ENCODE measurements at places on chromosomes 16 and 17.

- peaks cover 1% of the 10 kb centered on the region for H3K36me3 ChIP-seq
- H3K27ac ChIP-seq: no peak overlapping the region
Measured at GRCh38 chr16:31577411-31577810, 49.7 kb downstream of the AHSP start.

- peaks cover 56% of the 10 kb centered on the region for H3K27me3 ChIP-seq
- peak; percentile 51 for DNase-seq
- peaks cover 9% of the 10 kb centered on the region for H3K4me1 ChIP-seq
- H3K4me3 ChIP-seq: no peak overlapping the region
- H3K36me3 ChIP-seq: no peaks in the 10 kb centered on the region
Measured at GRCh38 chr17:6677158-6677831, 25.7 kb downstream of the C17orf100 start.

DNA sequence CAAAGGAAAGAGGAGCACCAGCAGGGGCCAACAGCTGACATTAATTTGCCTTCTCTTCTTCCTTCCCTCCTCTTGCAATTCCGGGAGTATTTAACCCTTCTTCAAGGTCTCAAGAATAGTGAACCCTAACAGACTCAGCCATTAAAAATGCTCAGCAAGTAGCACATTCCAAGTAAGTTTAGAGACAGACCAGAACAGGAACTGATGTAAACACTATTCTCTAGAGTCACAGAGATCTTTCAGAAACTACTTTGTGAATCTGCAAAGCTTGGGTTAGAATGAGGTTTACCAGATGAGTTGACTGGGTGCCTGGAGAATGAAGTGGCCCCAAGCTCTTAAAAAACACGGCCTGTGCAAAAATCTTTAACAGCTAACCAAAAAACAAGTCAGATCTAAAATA lies 50.9 kb downstream of the TEX2 start:
- peak overlapping the region; percentile 3 for H3K27ac ChIP-seq
- peaks cover 5% of the 10 kb centered on the region for H3K4me1 ChIP-seq

DNA sequence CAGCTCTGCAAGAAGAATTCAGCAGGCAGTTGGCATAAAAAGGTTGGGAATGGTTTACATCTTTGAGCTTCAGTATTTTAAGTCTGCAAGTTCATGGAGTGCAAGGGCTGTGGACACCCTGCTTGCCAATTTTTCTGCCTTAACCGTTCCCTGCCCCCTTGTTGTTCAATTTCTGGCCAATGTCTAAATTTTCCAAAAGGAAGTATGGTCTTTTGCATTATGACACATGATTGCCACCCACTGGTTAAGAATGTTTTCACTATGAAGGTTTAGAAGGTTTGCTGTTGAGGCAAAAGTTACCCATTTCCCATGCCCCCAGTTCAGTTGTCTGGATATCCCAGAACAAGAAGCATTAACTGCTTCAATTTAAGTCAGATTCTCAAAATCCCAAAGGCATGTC lies 441.9 kb downstream of the CDH13 start:
- no peaks in the 10 kb centered on the region for H3K4me1 ChIP-seq
- H3K27me3 ChIP-seq: no peaks in the 10 kb centered on the region
- no peak overlapping the region for H3K4me3 ChIP-seq
- no peak for DNase-seq

DNA sequence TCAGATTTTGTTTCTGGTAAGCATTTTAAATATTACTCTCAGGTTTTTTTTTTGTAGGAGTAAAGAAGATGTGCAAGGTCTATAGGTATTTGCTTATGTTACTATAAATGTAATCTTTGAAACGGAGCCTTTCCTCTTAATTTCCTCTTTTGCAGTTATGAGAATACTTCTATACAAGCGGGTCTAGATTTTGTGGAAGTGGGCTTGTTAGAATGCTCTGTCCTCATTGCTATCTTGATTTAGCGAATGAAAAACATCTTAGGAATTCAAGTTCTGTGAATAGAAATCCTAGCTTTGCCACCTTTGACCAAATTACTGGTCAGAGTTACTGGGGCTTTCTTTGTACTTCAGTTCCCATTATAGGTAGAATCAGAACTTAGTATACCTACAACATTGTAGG lies 80.3 kb downstream of the EFCAB13 start:
- H3K36me3 ChIP-seq: no peaks in the 10 kb centered on the region
- H3K27me3 ChIP-seq: no peaks in the 10 kb centered on the region
- no peaks in the 10 kb centered on the region for H3K4me1 ChIP-seq
- no peak overlapping the region for H3K4me3 ChIP-seq
- no peak overlapping the region for H3K27ac ChIP-seq

DNA sequence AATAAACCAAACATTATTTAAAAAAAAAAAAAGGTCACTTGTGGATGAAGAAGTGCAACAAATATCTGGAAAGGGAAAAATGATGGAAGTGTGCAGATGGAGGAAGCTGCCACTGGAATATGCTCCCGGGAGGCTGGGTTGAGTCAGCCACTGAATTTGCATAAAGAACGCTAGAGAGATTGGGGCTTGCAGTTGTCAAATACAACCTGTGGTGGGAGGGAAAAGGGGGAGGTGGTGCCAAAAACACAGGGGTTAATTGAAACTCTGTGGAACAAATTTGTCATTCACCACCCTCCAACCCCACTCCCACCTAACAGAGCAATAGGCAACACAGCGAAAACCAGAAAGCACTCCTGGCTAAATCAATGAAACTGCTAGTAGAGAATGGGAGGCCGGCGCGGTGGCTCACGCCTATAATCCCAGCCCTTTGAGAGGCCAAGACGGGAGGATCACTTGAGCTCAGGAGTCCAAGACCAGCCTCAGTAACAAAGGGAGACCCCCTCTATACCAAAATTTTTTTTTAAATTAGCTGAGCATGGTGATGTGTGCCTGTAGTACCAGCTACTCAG lies 37.6 kb upstream of the RPL38 start:
- DNase-seq: no peak
- no peaks in the 10 kb centered on the region for H3K4me1 ChIP-seq

- H3K4me3 ChIP-seq: no peak overlapping the region
- DNase-seq: no peak
- H3K27me3 ChIP-seq: peaks cover 30% of the 10 kb centered on the region
- H3K27ac ChIP-seq: no peak overlapping the region
Measured at GRCh38 chr16:84166796-84167695, 19.8 kb downstream of the TAF1C start.

GRCh38 chr16:60107437-60107836 lies 1373.3 kb upstream of the GOT2 start:
- no peak for DNase-seq
- H3K4me3 ChIP-seq: no peak overlapping the region
- H3K27ac ChIP-seq: no peak overlapping the region

DNA sequence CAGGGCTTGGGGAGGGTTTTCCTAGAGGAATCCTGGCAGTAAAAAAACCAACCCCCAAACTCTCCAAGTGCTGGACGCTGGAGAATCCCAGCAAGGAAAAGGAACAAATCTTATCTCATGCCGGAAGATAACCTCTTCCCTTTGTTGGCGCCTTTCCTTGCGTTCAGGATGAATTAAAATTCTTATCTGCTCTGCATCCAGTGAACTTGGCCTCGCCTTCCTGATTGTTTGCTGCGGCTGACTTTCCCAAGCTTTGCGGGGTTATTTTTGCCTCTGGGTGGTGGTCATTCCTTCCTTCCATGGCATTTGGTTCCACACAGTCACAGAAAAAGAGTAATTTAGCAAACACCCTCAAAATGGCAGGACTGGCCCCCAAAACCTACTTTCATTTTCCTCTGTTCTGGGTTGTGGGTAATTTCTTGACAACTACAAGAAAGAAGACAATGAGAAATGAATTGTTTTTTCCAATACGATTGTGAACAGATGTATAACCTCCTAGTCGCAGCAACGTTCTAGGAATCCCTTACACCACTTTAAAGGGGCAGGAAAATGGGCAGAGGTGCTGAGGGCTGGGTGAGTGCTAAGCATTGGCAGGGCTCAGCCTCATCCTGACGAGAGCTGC lies 77.8 kb downstream of the MRC2 start:
- no peak for DNase-seq
- peak overlapping the region; percentile 25 for H3K4me3 ChIP-seq
- H3K27me3 ChIP-seq: peaks cover 33% of the 10 kb centered on the region
- peaks cover 4% of the 10 kb centered on the region for H3K4me1 ChIP-seq
- no peak overlapping the region for H3K27ac ChIP-seq

GRCh38 chr17:32445074-32445415 lies 735 bp downstream of the PSMD11 start:
- H3K27me3 ChIP-seq: peaks cover 25% of the 10 kb centered on the region
- H3K4me1 ChIP-seq: peaks cover 37% of the 10 kb centered on the region
- DNase-seq: no peak
- peaks cover 15% of the 10 kb centered on the region for H3K36me3 ChIP-seq

GRCh38 chr16:85428168-85428898 lies 184.8 kb upstream of the GSE1 start:
- H3K36me3 ChIP-seq: no peaks in the 10 kb centered on the region
- H3K4me3 ChIP-seq: no peak overlapping the region
- H3K27ac ChIP-seq: no peak overlapping the region
- H3K27me3 ChIP-seq: peaks cover 3% of the 10 kb centered on the region
- H3K4me1 ChIP-seq: no peaks in the 10 kb centered on the region

GRCh38 chr17:17555906-17556305 lies 35.6 kb downstream of the PEMT start:
- no peaks in the 10 kb centered on the region for H3K4me1 ChIP-seq
- no peak overlapping the region for H3K27ac ChIP-seq
- no peaks in the 10 kb centered on the region for H3K36me3 ChIP-seq
- H3K27me3 ChIP-seq: no peaks in the 10 kb centered on the region
- DNase-seq: no peak

DNA sequence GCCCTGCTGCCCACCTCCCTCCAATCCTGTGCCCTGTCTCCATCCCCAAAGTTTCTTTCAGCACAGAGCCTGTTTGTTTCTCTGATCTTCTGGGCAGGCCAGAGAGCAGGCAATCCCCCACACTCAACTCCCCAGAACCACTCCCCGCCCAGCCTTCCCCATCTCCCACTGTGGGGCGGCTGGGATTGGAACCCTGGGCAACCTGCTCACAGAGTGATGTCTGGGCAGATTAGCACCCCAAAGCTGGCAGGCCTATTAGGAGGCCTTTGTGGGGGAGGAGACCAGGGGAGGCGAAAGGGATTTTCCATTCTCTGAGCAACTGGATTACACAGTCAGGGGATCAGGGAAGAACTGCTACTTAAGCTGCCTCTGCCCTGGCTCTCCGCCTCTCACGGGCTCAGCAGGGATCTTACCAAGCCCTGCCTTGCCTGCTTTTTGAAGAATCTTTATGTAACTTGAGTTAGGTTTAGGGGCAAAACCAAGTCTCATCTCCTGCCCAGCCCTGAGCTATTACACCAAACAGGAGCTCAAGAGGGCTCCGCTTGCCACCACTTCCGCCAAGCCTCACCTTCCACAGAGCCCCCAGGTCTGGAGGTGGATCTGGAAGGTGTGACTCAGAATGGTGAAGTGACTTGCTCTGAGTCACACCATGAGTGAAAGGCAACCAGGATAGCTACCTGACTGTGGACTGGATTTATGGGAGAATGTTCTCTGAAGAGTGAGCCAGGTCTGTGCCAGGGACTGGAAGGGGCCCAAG lies 16.0 kb upstream of the LHX1 start:
- no peak overlapping the region for H3K27ac ChIP-seq
- H3K36me3 ChIP-seq: no peaks in the 10 kb centered on the region
- DNase-seq: no peak
- H3K27me3 ChIP-seq: peaks cover 30% of the 10 kb centered on the region
- no peak overlapping the region for H3K4me3 ChIP-seq
- H3K4me1 ChIP-seq: peaks cover 5% of the 10 kb centered on the region

DNA sequence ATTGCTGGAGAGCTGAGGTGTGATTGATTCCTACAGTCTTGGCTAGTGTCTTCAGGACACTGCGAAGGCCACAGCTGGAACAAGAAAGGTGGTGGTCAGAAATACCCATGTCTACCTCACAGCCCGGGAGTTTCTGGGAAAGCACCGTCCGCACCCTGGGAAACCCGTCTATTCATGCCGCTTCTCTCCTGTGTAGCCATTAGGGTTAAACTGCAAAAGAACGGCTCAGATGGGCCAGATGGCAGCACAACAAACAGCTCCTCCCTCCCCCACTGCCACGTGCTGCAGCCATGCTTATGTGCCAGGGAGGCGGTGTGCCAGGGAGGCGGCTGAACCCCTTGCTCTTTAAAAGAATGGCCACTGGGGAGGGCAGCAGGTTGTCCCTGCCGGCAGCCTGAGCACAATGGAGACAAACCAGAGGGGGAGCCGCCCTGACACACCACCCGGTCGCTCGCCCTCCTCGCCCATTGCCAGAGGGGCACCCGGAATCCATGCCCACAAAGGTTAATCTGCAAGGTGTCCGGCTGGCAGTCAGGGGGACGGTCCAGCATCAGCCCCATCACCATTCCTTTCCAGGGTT lies 65.2 kb downstream of the CYTH1 start:
- peaks cover 62% of the 10 kb centered on the region for H3K4me1 ChIP-seq
- H3K27ac ChIP-seq: peak overlapping the region; percentile 17
- DNase-seq: no peak
- H3K27me3 ChIP-seq: no peaks in the 10 kb centered on the region
- H3K36me3 ChIP-seq: peaks cover 4% of the 10 kb centered on the region

Measured in activated naive CD8-positive, alpha-beta T cell treated with anti-CD3 and anti-CD28 coated beads, Interleukin-2, amount 10 ng/mL, durations not matched to agents 7 days and 5 days (primary cell).